ENCODE measurements at places on chromosomes 13 and 19.

DNA sequence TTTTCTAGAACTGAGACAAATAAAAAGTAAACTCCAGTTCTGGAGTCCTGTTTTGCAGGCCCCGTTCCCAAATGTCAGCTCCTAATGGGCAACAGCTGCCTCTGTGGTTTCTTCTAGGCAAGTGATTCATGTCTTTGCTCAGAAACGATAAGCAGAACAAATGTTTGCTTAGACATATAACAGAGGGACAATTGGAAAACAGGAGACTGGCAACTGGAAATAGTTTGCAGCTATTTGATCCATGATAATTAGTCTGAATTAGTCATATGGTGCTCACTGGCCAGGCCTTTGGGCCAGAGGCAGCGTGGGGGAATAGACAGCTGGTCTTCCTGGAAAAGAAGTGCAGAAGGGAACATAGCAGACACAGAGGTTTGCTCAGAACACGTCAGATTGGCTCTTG is 29.2 kb upstream of the TSHZ3 start:
- DNase-seq = peak; percentile 7

- DNase-seq = no peak
Observed at GRCh38 chr13:114124921-114125320, 7.5 kb downstream of the RASA3 start.

DNA sequence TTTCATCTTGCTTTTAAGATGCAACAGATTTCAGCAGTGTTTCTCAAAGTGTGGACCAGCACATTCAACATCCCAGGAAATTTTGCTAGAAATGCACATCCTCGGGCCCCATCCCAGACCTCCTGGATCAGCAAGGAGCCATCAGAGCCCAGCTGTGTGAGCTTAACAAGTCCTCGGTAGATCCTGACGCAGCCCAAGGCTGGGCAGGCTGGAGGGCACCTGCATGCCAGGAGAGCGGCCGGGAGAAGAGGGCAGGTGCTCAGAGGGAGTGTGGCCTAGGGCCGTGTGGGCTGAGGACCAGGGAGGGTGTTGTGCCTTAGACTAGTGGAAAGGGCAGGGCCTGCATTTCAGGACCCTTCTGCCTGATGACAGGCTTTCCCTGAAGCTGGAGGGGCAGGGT is 2.2 kb upstream of the MCF2L start:
- DNase-seq = no peak

- no peak for DNase-seq
Observed at GRCh38 chr19:3723883-3724282, 15.7 kb downstream of the TJP3 start.

DNA sequence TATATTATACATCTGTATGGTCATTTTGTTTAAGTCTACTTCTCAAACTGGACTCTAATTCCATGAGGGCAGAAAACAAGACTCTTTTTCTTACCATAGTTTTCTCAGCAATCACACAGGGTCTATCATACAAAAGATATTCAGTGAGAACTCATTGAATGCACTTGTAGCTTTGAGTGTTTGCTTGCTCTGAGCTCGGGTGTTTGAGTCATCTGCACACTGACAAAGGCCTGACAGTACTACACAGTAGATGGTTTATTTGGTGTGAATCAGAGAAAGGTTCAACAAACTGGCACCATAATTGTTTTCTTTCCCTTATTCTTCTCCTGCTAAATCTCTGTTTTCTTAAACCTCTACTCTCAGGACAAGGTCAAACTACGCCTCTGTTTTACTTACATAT is 586.4 kb downstream of the LMO7 start:
- no peak for DNase-seq

DNA sequence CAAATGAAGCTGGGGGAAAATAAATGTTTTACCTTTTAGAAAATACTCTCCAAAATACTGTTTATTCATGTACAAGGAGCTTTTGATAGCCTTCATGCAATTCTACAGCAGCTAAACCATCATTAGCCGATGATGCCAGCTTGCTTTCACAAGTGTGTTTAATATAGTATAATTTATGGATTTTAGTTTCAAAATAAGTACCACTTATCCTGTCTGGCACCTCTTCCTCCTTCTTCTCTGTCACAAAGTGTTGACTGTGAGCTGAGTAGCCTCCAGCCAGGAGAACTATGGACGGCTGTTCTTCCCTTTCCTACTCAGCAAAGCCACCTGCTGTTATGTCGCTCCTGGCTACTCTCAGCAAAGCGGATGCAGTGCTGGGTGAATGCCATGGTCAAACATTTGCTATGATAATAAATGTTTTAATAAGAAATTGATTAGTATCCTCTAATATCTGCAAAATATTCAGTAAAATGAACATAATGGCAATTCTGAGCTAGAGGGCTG is 238.2 kb downstream of the LIG4 start:
- no peak for DNase-seq

- no peak for DNase-seq
Observed at GRCh38 chr19:58569943-58570670, 3.0 kb downstream of the MZF1 start.
